ENCODE measurements at places on chromosomes 1 and 21.

GRCh38 chr1:46487818-46488218 lies 1.8 kb upstream of the DMBX1 start:
- no peak overlapping the region for H3K27ac ChIP-seq
- H3K36me3 ChIP-seq: no peaks in the 10 kb centered on the region
- H3K4me1 ChIP-seq: peaks cover 23% of the 10 kb centered on the region

DNA sequence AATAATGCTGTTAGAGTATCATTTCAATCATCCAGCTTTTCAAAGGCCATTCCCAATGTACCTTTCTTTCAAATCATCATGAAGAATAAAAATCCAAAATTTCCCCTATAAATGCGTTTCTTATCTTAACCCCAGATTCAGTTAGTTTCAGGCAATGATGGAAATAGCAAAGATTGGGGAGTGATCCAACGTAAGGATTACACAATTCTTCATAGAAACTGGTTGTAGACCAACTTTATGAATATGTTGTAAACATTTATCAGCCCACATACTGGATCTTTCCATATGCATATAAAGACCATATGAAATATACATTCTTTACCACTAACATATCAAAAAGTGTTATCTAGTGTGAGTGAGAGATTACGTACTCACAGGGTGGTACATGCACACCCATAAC lies 92.7 kb downstream of the ZC3H11B start:
- H3K36me3 ChIP-seq: no peaks in the 10 kb centered on the region
- no peaks in the 10 kb centered on the region for H3K27me3 ChIP-seq
- H3K27ac ChIP-seq: no peak overlapping the region
- no peak overlapping the region for H3K4me3 ChIP-seq
- no peaks in the 10 kb centered on the region for H3K4me1 ChIP-seq
- no peak for DNase-seq

- no peaks in the 10 kb centered on the region for H3K36me3 ChIP-seq
- H3K27me3 ChIP-seq: no peaks in the 10 kb centered on the region
- H3K27ac ChIP-seq: no peak overlapping the region
Measured at GRCh38 chr1:210259561-210259960, 27.0 kb downstream of the SERTAD4 start.

GRCh38 chr1:1088801-1089680 lies 14.9 kb upstream of the RNF223 start:
- no peak overlapping the region for H3K27ac ChIP-seq
- DNase-seq: no peak
- H3K27me3 ChIP-seq: no peaks in the 10 kb centered on the region
- H3K36me3 ChIP-seq: no peaks in the 10 kb centered on the region

DNA sequence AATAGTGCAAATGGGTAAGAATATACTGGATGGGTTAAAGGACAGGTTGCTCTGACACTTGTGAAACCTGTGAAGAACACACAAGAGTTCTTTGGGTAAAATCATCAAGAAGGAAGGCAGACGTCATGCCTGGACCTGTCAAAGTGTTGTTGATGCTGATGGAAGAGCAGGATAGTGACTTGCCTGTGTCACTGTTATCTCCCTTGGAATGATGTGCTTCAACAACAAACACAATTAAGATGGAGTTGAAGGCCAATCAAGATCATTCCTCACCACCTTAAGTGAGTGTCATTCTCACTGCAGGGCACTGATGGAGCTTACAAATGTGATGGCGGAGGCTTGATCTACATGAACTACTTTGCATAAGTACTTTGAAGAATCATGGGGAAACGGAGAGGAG lies 73.2 kb downstream of the LRRN2 start:
- H3K27ac ChIP-seq: no peak overlapping the region
- no peak overlapping the region for H3K4me3 ChIP-seq
- H3K27me3 ChIP-seq: no peaks in the 10 kb centered on the region
- H3K36me3 ChIP-seq: no peaks in the 10 kb centered on the region
- no peaks in the 10 kb centered on the region for H3K4me1 ChIP-seq
- DNase-seq: no peak

DNA sequence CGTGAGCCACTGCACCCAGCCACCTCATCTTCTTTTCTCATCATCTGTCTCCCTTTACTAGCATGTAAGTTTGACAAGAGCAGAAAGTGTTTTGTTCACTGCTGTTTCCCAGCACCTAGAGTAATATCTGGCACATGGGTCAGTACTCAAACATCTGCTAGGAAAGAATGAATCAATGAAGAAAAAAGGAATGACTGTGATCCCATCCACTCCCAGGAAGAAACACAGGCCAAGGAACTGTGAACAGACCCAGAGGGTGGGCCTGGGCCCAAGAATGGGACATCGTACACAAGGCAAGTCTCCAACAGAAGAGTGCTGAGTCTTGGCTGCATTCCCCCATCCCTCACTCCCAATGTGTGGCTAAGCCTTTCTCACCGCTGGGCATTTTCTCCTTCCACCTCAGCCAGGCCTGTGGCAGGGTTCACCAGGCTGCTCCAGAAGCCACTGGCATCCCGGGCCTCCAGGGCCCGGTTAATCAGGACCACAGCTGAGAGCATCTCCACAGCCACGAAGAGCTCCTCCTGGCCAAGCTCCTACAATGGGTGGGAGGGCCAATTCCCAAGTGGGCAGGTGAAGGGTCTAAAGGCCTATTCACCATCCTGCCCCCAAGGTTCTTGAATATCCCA lies 18.4 kb downstream of the IQGAP3 start:
- no peaks in the 10 kb centered on the region for H3K36me3 ChIP-seq
- H3K4me3 ChIP-seq: no peak overlapping the region
- no peak for DNase-seq
- no peak overlapping the region for H3K27ac ChIP-seq

- H3K27me3 ChIP-seq: no peaks in the 10 kb centered on the region
- H3K27ac ChIP-seq: no peak overlapping the region
- DNase-seq: no peak
- H3K4me1 ChIP-seq: peaks cover 28% of the 10 kb centered on the region
Measured at GRCh38 chr1:9038881-9039760, 12.9 kb upstream of the SLC2A7 start.

GRCh38 chr1:180791806-180792205 lies 120.9 kb upstream of the KIAA1614 start:
- no peak overlapping the region for H3K4me3 ChIP-seq
- DNase-seq: peak; percentile 3
- peaks cover 4% of the 10 kb centered on the region for H3K4me1 ChIP-seq
- no peak overlapping the region for H3K27ac ChIP-seq
- no peaks in the 10 kb centered on the region for H3K36me3 ChIP-seq

GRCh38 chr1:212288615-212289014 lies 3.4 kb downstream of the PPP2R5A start:
- peaks cover 38% of the 10 kb centered on the region for H3K4me1 ChIP-seq
- H3K27ac ChIP-seq: no peak overlapping the region
- no peaks in the 10 kb centered on the region for H3K27me3 ChIP-seq
- no peaks in the 10 kb centered on the region for H3K36me3 ChIP-seq
- no peak overlapping the region for H3K4me3 ChIP-seq
- DNase-seq: no peak

- H3K4me3 ChIP-seq: no peak overlapping the region
- H3K27me3 ChIP-seq: no peaks in the 10 kb centered on the region
- H3K27ac ChIP-seq: no peak overlapping the region
- no peak for DNase-seq
- H3K36me3 ChIP-seq: no peaks in the 10 kb centered on the region
Measured at GRCh38 chr21:16863908-16864307, 648.9 kb upstream of the CXADR start.

GRCh38 chr1:246114369-246114768 lies 392.7 kb downstream of the SMYD3 start:
- peaks cover 16% of the 10 kb centered on the region for H3K4me1 ChIP-seq
- H3K4me3 ChIP-seq: no peak overlapping the region
- no peak for DNase-seq
- H3K27ac ChIP-seq: no peak overlapping the region

GRCh38 chr1:11748294-11749202 lies 12.6 kb downstream of the AGTRAP start:
- no peaks in the 10 kb centered on the region for H3K4me1 ChIP-seq
- peaks cover 27% of the 10 kb centered on the region for H3K36me3 ChIP-seq
- no peaks in the 10 kb centered on the region for H3K27me3 ChIP-seq
- no peak overlapping the region for H3K4me3 ChIP-seq
- H3K27ac ChIP-seq: no peak overlapping the region
- DNase-seq: no peak

- H3K4me3 ChIP-seq: peak overlapping the region; percentile 93
- no peak for DNase-seq
- H3K27me3 ChIP-seq: no peaks in the 10 kb centered on the region
- H3K27ac ChIP-seq: peak overlapping the region; percentile 68
- H3K36me3 ChIP-seq: peaks cover 35% of the 10 kb centered on the region
Measured at GRCh38 chr1:155272466-155273342, 600 bp downstream of the CLK2 start.

DNA sequence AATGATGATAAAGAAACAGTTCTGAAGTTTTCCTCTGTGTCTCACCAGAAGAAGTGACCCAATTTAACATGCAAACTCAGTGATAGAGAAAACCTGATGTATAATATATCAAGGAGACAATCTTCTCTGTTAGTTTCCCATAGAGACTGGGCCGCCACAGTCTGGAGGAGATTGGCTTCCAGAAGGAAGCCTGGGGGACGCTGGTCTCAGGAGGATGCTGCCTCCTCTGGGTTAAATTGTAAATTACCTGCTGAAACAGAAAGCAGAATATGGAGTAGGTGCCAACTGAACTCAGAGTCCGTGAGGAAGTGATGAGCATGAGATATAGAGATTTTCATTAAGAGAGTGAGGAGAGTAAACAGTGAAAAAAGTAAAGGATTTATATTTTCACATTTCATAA lies 15.8 kb downstream of the OR14I1 start:
- H3K36me3 ChIP-seq: no peaks in the 10 kb centered on the region
- no peak overlapping the region for H3K4me3 ChIP-seq
- no peaks in the 10 kb centered on the region for H3K4me1 ChIP-seq
- no peaks in the 10 kb centered on the region for H3K27me3 ChIP-seq

DNA sequence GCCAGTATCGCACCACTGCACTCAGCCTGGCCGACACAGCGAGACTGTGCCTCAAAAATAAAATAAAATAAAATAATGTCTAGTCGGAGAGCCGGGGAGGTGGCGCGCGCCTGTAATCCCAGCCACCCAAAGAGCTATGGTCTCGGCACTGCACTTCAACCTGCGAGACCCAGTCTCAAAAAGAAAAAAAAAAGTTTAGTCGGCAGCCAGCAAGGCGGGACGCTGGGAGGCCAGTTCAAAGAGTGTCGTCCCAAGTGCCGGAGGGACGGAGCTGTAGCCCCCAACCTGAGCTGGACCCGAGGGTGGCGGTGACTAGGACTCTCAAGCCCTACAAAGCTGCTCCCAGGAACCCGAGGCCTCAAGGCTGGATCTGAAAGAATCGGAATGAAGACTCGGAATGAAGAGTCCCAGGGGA lies 632 bp upstream of the FALEC start:
- DNase-seq: no peak
- peak overlapping the region; percentile 80 for H3K4me3 ChIP-seq
- H3K27ac ChIP-seq: peak overlapping the region; percentile 78
- no peaks in the 10 kb centered on the region for H3K27me3 ChIP-seq

DNA sequence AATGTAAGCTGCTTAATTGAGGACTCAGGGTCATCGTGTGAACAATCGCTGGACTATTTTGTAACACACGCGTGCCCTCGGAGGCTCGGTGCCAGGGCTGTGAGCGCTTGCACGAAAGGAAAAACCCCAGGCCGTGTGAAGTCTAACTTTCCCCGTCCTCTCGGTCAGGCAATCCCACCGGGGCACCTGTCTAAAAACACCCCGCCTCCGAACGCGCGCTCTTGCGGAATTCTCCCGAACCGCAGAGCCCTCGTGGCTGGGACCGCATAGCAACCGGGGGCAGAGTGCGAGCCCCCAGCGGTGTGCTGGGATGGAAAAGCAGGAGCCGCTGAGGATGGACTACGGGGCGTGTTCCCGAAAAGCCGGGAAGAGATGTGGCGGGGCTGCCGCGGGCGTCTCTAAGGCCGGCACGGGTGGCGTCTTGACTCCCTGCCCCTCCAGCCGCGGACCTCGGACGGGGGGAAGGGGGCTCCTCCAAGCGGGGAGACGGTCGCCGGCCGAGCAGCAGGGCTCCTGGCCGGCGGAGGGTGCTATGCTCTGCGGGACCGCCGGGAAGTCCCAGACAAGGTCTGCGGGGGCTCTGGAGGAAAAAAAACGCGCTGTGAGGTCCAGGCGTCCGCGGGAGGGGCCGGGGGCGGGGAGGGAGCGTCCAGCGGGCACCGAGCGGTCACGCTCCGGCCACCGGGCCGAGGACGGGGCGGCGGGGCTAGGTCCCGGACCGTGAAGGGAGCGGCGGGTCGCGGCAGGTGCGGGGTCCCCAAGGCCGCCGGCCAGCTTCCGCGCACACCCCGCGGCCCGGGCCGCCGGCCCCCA lies 936 bp downstream of the ZBTB21 start:
- H3K27ac ChIP-seq: peak overlapping the region; percentile 99
- no peaks in the 10 kb centered on the region for H3K27me3 ChIP-seq
- H3K36me3 ChIP-seq: no peaks in the 10 kb centered on the region
- H3K4me1 ChIP-seq: peaks cover 3% of the 10 kb centered on the region
- H3K4me3 ChIP-seq: peak overlapping the region; percentile 85

- H3K27me3 ChIP-seq: no peaks in the 10 kb centered on the region
- peaks cover 31% of the 10 kb centered on the region for H3K4me1 ChIP-seq
- no peaks in the 10 kb centered on the region for H3K36me3 ChIP-seq
- H3K27ac ChIP-seq: no peak overlapping the region
- DNase-seq: peak; percentile 30
Measured at GRCh38 chr1:38152351-38153065, 105.9 kb upstream of the POU3F1 start.

- no peak for DNase-seq
- no peaks in the 10 kb centered on the region for H3K27me3 ChIP-seq
- peaks cover 5% of the 10 kb centered on the region for H3K36me3 ChIP-seq
- H3K27ac ChIP-seq: no peak overlapping the region
- no peak overlapping the region for H3K4me3 ChIP-seq
- H3K4me1 ChIP-seq: peaks cover 7% of the 10 kb centered on the region
Measured at GRCh38 chr1:226891346-226891745, 20.9 kb downstream of the PSEN2 start.

- no peaks in the 10 kb centered on the region for H3K36me3 ChIP-seq
- H3K27ac ChIP-seq: no peak overlapping the region
- H3K27me3 ChIP-seq: no peaks in the 10 kb centered on the region
Measured at GRCh38 chr1:74266001-74266400, 30.8 kb downstream of the TNNI3K start.

DNA sequence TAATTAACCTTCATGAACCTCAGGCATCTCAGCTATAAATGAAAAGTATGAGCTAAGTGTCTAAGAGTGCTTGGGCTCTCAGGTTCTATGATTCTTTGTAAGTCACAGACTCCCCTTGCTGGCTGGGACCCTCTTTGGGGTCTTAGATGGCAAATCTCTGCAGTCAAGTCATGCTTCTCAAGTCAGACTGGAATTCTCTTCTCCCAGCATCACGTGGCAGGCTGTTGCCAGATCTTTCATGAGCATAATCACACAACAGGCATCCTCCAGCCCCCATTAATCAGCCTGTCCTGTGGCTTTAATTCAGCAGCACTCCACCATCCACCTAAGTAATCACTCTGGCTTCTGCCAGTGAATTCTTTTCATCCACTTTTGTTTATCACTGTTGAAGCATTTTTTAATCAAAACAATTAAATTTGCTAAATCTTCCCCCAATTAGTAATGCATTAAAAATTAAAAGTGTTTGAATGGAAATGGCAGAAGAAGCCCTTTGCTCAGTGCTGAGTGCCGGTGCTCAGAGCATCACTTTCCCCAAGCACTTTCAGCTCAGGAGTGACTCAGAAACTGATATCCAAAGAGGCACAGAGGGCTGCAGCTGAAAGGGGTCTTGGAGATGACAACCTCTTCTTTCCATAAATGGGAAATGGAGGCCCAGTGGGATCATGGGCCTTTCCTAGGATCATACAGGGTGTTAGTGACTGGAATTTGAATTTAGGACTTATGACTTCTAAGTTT lies 50.2 kb downstream of the C8A start:
- no peak for DNase-seq
- no peaks in the 10 kb centered on the region for H3K4me1 ChIP-seq
- no peak overlapping the region for H3K4me3 ChIP-seq

GRCh38 chr1:75275631-75276030 lies 141.4 kb downstream of the LHX8 start:
- H3K27ac ChIP-seq: no peak overlapping the region
- H3K36me3 ChIP-seq: no peaks in the 10 kb centered on the region
- H3K27me3 ChIP-seq: no peaks in the 10 kb centered on the region
